ENCODE measurements at places on chromosomes 7 and 10. TPM values are rescaled to one million over a fixed set of nuclear protein-coding genes. Genes with fewer than 3 reads are reported as not detected.

- DNase-seq = no peak
Measured at GRCh38 chr7:37915438-37915837, 1.2 kb downstream of the SFRP4 start.

GRCh38 chr10:110901954-110902819 is 16.8 kb downstream of the BBIP1 start:
- DNase-seq = no peak

Gene NEUROD6
- 23.3 TPM for total RNA-seq

DNA sequence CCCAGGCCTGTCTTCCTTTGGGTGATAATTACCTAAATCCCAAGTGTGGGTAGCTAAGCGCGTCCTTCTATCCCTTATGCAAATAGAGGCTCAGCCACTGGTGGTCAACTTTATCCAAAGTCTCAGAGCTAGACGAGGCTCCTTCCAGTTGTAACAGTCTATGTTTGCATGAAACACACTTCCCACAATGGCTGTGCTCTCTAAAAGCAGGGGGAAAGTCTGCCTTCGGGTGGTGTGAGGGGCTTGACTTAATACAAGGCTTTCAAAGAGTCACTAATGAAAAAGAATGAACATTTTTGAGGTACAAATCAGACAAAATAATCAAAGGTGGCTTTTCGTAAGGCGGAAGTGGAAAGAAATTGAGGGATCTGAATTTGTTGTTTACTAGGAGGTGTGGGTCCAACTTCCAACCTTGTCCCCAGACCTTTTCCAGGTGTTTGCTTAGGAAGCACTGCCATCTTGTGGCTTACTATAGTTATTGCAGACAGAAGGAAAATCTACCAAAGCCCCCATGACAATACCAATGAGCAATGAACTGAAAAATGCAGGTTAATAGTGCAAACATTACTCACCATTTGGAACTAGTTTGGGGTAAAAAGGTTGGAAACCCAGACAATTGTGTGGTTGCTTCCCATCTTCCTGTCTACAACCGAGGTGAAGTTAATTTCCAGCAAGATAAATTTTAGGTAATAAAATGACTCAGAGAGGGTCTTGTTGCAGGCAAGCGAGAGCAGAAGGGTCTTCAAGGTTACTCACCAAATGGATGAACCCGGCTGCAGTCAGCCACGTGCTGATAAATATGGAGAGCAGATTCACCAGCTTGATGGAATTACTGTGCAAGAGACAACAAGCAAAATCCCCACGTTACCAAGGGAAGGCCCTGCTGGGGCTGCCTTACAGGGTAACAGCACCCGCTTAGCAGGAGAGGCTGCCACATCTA is 525.7 kb downstream of the KCNMA1 start:
- no peak for DNase-seq

Gene CCDC146
- total RNA-seq = 19.6 TPM

DNA sequence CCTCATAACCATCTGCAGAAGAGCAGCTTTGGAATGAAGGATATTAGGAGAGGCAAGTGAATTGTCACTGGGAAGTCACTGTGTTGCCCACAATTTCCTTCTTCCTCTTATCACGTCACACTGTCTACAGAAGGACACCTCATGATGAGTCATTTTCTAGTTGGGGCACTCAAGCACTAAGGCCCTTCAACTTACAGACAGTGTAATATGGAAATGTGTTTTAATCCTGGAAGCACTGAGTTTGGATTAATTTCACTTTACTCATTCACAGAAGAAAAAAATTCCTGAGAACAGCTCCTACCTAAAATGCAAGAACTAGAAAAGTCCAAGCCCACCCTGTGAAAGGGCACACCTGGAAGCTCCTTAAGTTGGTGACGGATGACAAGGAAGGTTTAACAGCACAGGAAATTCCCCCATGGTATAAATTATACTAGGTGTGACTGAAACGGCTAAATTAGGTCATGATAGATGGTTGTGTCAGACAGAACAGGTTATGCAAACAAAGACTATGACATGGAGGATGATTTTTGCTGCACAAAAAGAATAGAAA is 56.6 kb downstream of the PARD3 start:
- DNase-seq = no peak

Gene OPN4
- total RNA-seq = 2.0 TPM

Gene RPEL1
- total RNA-seq = not detected

Gene PCDH15
- 10.7 TPM for total RNA-seq

DNA sequence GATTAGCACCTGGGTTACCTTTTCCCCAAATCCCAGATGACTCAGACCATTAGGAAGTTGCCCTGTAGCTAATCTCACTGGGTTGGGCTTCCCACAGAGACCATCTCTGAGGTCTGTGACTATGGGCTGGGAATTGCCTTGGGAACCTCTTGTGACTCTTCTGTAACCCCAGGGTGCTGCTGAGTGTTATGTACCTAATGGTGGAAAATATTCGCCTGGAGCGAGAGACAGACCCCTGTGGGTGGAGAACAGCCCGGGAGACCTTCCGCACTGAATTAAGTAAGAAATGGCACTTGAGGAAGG is 20.0 kb downstream of the STRIP2 start:
- no peak for DNase-seq

DNA sequence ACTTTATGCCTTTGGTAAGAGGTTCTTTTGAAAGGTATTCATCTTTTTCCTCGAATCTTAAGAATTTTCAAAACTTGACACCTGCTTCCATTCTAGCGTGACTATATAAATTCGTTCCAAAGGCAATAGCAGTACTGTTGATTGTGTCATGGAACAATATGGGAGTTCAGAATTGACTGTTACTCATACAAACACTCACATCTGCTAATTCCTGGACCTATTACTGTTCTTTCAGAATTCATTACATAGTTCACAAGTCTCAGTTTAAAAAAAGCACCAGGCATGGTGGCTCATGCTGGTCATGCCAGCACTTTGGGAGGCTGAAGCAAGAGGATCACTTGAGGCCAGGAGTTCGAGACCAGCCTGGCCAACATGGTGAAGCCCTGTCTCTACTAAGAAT is 80.9 kb downstream of the CACNB2 start:
- DNase-seq = no peak

DNA sequence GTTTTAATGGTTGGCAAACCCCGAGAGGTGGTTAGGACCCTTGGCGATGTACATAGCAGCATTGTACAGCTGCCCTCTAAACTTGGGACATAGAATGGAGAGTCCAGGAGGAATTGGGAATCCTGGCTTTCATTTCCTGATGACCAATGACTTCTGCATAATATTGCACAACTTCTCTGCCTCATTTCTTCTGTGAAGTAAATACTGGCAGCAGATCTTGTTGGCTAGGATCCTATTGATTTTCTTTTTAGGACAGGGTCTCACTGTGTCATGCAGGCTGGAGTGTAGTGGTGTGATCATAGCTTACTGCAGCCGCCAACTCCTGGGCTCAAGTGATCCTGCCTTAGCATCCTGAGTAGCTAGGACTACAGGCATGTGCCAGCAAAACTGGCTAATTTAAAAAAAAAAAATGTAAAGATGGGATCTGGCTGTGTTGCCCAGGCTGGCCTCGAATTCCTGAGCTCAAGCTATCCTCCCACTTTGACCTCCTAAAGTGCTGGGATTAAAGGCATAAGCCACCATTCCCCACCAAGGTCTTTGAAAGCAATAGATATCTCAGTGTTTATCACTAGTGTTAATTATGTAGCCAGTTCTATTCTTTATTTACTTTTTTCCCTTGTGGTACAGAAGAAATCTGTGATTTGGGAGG is 58.1 kb downstream of the PODXL start:
- DNase-seq = no peak

- no peak for DNase-seq
Measured at GRCh38 chr10:62394556-62395018, 20.4 kb downstream of the ZNF365 start.

DNA sequence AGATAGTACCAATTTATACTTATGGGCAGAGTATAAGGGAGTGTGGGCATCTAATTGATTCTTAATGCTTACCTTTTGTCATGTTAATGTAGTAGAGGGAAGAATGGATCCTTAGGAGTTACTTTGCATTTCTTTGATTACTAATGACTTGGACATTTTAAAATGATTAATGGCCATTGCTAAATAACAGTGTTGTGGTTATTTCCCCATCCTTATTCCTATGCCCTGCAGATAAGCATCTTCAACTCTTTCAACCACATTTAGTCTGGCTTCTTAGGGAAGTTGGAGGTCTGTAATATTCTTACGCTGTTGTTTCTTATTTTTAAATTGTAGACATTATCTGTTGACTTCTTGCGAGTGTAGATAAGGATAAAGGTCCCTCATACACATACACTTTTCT is 37.2 kb downstream of the KAT6B start:
- DNase-seq = no peak

DNA sequence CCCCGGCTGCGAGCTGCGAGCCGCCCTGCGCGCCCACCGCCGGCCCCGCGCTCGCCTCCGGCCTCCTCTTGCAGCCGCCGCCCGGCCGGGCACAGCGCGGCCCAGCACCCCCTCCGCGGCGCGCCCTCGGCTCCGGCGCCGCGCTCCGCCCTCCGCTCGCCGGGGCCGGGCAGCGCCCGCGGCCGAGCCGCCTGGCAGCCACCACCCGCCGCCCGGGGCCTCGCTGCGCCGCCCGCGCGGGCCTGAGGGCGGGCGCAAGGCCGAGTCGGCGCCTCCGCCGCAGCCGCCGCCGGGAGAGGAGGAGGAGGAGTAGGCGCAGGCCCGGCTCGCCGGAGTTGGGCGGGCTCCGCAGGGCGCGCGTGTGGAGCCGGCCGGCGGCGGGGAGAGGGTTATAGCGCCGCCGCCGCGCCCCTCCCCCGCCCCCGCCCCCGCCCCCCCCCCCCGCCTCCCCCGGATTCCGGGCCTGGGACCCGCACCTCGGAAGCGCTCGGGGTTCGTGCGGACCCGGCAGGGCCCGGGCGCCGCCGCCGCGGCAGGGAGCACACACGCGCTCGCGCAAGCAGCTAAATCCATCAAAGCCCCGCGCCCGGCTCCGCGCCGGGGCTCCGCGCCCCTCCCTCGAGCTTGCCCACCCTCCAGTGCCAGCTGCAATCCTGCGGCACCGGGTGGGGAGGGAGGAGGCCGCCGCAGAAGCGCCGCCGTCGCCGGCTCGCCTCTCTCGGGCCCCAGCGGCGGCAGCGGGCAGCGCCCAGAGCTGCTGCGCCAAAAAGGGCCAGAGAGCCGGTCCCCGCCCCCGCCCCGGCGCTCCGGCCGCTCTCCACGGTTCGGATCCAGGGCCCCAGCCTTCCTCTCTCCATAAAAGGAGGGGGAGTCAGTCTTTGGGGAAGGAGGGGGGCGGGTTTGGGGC is at the start of gene PDGFA:
Gene PDGFA (minus strand): TSS at position 363 of the 907 bp plus-strand sequence. CDS start 845 bp downstream, outside the sequence.
- peak; percentile 55 for DNase-seq

- no peak for DNase-seq
Measured at GRCh38 chr7:70037171-70037933, 439.1 kb downstream of the AUTS2 start.

DNA sequence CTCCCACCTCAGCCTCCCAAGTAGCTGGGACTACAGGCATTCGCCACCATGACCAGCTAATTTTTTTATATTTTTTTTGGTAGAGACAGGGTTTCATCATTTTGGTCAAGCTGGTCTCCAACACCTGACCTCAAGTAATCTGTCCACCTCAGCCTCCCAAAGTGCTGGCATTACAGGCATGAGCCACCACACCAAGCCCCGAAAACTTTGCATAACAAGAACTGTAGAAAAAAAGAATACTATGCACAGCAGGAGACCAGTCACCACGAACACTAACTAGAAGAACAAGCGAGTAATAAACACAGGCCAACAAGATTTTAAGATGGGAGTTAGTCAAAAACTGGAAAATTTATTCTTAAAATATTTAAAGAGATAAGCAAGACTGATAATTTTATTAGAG is 447.0 kb downstream of the ETV1 start:
- DNase-seq = no peak

Gene PTPN20
- 20.1 TPM for total RNA-seq

DNA sequence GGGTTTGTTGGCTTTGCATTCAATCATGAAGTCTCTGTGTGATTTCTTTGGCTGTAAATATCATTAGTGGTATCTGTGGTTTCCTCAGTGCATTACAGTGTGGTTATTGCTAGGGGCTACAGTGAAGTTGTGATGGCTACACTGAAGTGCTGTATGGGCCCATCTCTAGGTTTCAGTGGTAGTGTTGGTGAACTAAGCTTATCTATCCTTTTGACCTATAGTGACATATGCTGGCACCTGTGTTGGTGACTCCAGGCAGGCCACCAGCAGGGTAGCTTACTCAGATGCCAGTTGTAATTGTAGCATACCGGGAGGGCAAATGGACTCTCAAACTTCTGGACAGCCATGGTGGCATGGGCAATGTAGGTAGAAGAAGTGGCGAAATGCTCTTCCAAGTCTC is 219.0 kb downstream of the ANKRD30A start:
- DNase-seq = no peak

GRCh38 chr7:48781752-48782151 is 142.6 kb upstream of the CDC14C start:
- DNase-seq = no peak

- no peak for DNase-seq
Measured at GRCh38 chr7:84194484-84195271, at the start of gene SEMA3A. Gene SEMA3A (minus strand): TSS chr7:84194789. CDS start chr7:84194586, 203 bp downstream.

Gene ATRNL1
- 935 TPM for total RNA-seq

DNA sequence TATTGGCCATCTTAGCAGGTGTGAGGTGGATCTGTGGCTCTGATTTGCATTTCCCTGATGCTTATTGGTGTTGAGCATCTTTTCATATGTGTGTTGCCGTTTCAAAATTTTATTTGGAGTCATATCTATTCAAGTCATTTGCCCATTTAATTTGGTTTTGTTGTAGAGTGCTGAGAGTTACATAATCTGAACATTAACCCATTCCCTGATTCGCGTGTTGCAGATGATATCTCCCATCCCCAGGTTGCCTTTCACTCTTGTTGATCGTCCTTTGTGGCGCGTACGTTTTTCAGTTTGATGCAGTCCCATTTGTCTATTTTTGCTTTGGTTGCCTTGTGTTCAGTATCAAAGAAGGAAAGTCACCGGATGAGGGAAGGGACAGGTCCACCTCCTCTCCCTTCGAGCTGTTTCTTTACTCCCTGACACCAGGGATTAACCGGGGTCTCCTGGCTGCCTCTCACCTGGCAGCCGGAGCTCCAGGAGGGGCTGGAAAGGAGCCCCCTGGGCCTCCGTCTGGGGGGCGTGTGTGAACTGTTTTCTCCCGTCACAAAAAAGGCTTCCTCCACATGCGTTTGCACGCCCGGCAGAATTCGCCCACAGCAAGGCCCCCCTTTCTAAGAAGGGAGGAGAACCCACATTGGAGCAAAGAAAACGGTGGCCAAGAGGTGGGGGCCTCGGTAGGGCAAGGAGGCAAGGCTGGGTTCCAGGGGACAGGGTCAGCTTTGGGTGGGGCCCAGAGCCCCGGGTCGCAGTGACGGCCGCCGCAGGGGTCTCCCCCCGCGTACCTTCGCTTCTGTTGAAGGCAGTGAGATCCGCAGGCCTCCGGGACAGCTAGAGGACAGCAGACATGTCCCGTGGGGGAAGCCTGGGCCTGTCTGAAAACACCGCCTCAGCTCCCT is 8.3 kb downstream of the MNX1 start:
- no peak for DNase-seq

Data from dorsolateral prefrontal cortex (tissue), 122 donors.